ENCODE measurements at places on chromosomes 11 and 22.

GRCh38 chr11:1120532-1121330 lies 37.0 kb upstream of the MUC5AC start:
- DNase-seq: no peak

- no peak for DNase-seq
These were observed 257.7 kb downstream of the TBC1D22A start for GRCh38 chr22:47020166-47020565.

DNA sequence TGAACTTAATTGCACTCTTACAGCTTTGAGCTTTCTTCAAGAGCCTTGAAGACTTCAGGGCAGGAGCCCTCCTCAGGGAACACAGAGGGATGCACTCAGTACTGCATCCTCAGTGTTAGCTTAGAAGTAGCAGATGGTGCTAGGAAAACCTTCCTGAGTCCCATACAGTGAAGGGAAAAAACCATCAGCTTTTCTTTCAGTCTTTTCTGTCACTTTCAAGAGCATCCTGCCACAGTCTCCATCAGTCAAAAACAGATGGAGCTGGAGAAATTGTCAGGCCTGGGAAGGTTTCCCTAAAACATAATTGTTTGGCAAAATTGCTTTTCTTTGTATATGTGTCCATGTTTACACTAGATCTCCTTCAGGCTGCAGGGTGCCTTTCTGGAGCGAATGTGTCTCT lies 384.1 kb downstream of the NELL1 start:
- no peak for DNase-seq

DNA sequence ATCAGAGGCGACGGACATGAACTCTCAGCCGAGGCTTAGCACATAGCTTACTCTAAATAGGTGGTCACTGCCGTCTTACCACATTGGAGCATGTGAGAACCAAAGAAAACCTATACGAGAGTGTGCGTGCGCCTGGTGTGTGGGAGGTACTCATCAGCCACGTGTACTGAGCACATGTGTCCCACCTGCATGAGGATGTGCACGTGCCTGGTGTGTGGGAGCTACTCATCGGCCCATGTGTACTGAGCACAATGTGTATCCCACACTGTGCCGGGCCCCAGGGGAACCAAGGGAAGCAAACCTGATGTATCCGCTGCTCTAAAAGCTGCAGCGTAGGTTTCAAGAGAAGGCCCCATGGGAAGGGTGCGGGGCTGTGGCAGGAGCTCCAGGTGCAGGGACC lies 56.4 kb downstream of the ANO1 start:
- no peak for DNase-seq

- DNase-seq: no peak
These were observed 55.0 kb upstream of the USP47 start for GRCh38 chr11:11786771-11787170.

GRCh38 chr11:72433455-72434036 lies 785 bp downstream of the CLPB start:
- DNase-seq: no peak

- peak; percentile 27 for DNase-seq
These were observed 1.2 kb downstream of the C2CD2L start for GRCh38 chr11:119108146-119108856.

GRCh38 chr11:17219016-17219415 lies 11.2 kb upstream of the PIK3C2A start:
- DNase-seq: no peak
